ENCODE measurements at places on chromosomes 5 and 9. TPM values are rescaled to one million over a fixed set of nuclear protein-coding genes. Genes with fewer than 3 reads are reported as not detected.

DBH gene
- 0.18 TPM for total RNA-seq

SPINK14 gene
- total RNA-seq, result not detected

PRR16 gene
- total RNA-seq, result not detected

PCDHGB1 gene
- not detected for total RNA-seq

PCDHGB3 gene
- total RNA-seq, result 0.32 TPM

SLC36A3 gene
- not detected for total RNA-seq

PCDHGA9 gene
- total RNA-seq, result not detected

PCDHGC3 gene
- not detected for total RNA-seq

GRCh38 chr5:82327941-82328340 is 49.8 kb upstream of the RPS23 start:
- no peak overlapping the region for H3K27ac ChIP-seq
- no peaks in the 10 kb centered on the region for H3K36me3 ChIP-seq
- no peaks in the 10 kb centered on the region for H3K4me1 ChIP-seq
- no peak for DNase-seq
- H3K27me3 ChIP-seq, result peaks cover 9% of the 10 kb centered on the region
- no peak overlapping the region for H3K4me3 ChIP-seq

- peak overlapping the region; percentile 95 for H3K27ac ChIP-seq
- DNase-seq, result no peak
- H3K27me3 ChIP-seq, result no peaks in the 10 kb centered on the region
- peaks cover 52% of the 10 kb centered on the region for H3K4me1 ChIP-seq
Measured at GRCh38 chr5:171388816-171389168, 1.1 kb downstream of the NPM1 start.

DNA sequence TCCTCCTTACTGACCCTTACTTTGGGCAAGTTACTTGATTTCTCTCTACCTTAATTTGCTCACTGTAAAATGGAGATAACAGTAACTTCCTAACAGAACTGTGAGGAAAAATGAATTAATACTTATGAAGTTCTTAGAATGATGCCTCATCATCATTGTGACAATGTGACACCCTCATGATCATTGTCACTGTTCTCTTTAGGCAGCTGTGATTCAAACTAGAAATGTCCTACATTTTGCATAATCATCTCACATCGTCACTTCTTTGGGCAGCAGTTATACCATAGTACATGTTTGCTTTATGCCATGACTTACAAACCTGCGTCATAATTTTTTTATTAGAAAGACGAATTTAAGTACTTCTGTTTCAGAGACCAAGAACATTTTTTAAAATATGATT is 9.7 kb downstream of the SLC30A5 start:
- no peak for DNase-seq
- no peak overlapping the region for H3K4me3 ChIP-seq
- no peak overlapping the region for H3K27ac ChIP-seq

DNA sequence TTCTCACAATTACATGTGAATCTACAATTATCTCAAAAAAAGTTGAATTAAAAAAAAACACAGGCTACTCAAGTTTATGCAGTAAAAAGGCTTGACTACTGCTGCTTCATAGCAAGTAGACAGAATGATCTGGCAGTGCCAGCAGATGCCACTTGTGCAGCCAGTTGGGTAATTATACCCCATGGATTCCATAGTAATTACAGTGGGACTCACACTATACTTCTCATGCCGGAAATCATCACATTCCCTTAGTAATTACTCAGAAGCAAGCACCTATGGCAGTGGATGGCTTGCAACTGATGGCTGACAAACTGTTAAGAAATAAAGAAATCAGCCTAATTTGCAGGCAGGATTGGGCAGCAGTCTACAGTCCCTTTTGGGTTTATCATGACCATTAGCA is 463.2 kb upstream of the KLF4 start:
- no peaks in the 10 kb centered on the region for H3K27me3 ChIP-seq
- H3K36me3 ChIP-seq, result no peaks in the 10 kb centered on the region
- no peak overlapping the region for H3K4me3 ChIP-seq
- no peak overlapping the region for H3K27ac ChIP-seq
- no peak for DNase-seq
- H3K4me1 ChIP-seq, result no peaks in the 10 kb centered on the region

GRCh38 chr5:175579742-175580432 is 78.0 kb upstream of the HRH2 start:
- no peak for DNase-seq

- DNase-seq, result no peak
- H3K4me3 ChIP-seq, result no peak overlapping the region
- peak overlapping the region; percentile 6 for H3K27ac ChIP-seq
- H3K4me1 ChIP-seq, result peaks cover 17% of the 10 kb centered on the region
- no peaks in the 10 kb centered on the region for H3K27me3 ChIP-seq
Measured at GRCh38 chr5:139611703-139612584, 36.2 kb upstream of the CXXC5 start.

DNA sequence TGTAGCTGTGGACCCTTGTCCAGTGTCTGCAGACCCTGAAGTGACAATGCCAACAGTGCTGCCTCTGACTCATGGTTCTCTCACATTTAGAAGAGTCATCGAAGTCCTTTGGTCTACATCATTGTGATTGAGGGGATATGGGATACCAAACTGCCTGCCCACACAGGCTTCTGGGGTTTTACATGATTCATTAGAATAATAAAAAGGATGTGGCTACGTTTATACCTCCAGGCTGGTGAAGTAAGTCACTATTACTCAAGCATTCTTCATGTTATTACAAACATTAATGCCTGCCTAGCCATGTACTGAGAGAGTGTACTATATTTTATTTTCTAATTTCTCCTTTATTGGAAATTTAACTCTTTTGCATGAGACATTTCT is 365.7 kb downstream of the SPATA31D1 start:
- DNase-seq, result no peak
- H3K4me1 ChIP-seq, result no peaks in the 10 kb centered on the region
- no peaks in the 10 kb centered on the region for H3K27me3 ChIP-seq
- no peak overlapping the region for H3K4me3 ChIP-seq

- no peak overlapping the region for H3K27ac ChIP-seq
- peaks cover 3% of the 10 kb centered on the region for H3K36me3 ChIP-seq
- no peak for DNase-seq
- peaks cover 47% of the 10 kb centered on the region for H3K27me3 ChIP-seq
Measured at GRCh38 chr9:88746743-88747398, 211.9 kb downstream of the NXNL2 start.

- DNase-seq, result no peak
- H3K36me3 ChIP-seq, result no peaks in the 10 kb centered on the region
- H3K4me1 ChIP-seq, result no peaks in the 10 kb centered on the region
Measured at GRCh38 chr9:9498128-9498527, 1114.7 kb downstream of the PTPRD start.

GRCh38 chr5:103117471-103117991 is 2.4 kb downstream of the GIN1 start:
- H3K36me3 ChIP-seq, result peaks cover 4% of the 10 kb centered on the region
- no peak overlapping the region for H3K4me3 ChIP-seq
- DNase-seq, result no peak
- H3K27me3 ChIP-seq, result no peaks in the 10 kb centered on the region

DNA sequence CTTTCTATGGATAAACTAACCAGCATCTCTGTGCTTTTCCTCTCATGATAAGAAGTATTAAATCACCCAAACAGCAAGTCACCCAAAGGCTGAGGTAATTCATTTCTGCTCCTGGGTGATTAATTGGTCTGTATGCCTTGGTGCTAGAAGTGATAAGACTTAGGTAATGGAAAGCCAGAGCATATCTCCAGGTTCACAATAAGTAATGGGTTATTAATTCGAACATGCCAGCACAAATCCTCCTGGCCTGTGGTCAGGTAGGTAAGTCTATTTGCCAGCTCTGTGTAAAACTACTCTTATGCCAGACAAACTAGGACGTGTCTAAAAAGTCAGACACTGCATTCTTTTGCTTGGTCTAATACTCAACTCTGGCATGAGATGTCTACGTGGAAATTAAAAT is 11.2 kb upstream of the ENC1 start:
- no peak overlapping the region for H3K4me3 ChIP-seq
- no peaks in the 10 kb centered on the region for H3K4me1 ChIP-seq
- no peaks in the 10 kb centered on the region for H3K36me3 ChIP-seq
- H3K27me3 ChIP-seq, result peaks cover 22% of the 10 kb centered on the region
- DNase-seq, result no peak

DNA sequence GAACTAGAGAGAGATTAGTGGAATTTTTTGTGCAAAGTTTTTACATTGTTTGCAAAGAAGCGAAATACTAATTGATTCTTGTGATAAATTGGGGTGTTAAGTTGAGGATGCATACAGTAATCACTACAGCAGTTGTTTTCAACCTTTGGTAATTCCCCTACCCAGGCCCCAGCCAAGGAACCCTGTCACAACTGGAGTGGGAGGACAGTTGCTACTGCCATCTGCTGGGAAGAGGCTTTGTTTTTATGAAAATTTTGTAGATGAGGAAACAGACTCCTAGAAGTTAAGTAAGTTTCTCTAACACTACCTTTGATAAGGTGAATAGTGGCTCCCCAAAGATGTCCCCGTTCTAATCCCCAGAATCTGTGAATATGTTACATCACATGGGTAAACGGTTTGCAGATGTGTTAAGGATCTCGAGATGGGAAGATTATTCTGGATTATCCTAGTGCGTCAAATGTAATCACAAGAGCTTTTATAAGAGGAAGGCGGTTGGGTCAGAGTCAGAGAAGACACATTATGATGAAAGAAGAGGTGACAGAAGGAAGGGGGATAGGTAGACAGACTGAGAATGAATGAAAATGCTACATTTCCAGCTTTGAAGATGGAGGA is 34.0 kb upstream of the PPP1R2B start:
- peaks cover 3% of the 10 kb centered on the region for H3K4me1 ChIP-seq
- H3K27ac ChIP-seq, result no peak overlapping the region
- peaks cover 24% of the 10 kb centered on the region for H3K27me3 ChIP-seq
- no peaks in the 10 kb centered on the region for H3K36me3 ChIP-seq

- H3K36me3 ChIP-seq, result peaks cover 4% of the 10 kb centered on the region
- no peak for DNase-seq
- H3K27me3 ChIP-seq, result no peaks in the 10 kb centered on the region
- H3K4me3 ChIP-seq, result peak overlapping the region; percentile 69
- H3K4me1 ChIP-seq, result peaks cover 35% of the 10 kb centered on the region
Measured at GRCh38 chr9:4939118-4939561, 45.9 kb upstream of the JAK2 start.
